ENCODE measurements at places on chromosomes 3 and 15.

DNA sequence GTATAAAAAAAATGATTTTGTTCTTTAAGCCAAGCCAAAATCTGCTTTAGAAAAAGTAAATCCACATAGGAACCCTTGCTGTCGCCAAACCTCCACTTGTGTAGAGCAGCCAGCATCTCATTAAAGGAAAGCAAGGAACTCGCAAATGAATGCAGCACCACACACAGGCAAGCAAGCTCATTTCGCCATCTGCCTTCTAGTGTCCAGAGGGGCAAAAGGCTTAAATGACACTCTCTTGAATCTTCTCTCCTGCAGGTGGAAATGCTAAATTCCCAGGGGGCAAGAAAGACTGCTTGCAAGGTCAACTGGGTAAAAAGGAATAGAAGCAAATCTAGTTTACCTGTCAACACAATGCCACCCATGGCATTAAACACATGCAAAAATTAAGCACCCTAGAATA is 2.4 kb downstream of the MB21D2 start:
- DNase-seq: no peak

GRCh38 chr15:101013769-101014675 is 94.9 kb downstream of the LRRK1 start:
- DNase-seq: no peak

DNA sequence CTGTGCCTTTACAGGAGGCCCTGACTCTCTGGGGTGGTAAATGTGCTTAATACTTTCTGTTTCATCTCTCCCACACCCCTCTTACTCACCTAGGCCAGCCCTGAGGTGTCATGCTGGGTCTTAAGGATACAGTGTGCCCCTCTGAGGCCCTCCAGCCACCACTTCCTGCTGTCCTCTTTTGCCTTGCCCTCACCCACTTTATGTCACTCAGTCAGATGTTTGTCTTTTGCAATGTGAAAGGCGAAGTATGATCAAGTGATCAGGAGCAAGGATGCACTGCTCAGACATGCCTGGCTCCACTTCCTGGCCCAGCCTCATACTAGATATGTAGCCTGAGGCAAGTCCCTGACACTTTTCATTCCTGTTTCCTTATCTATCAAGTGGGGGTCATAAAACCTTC is 339.0 kb upstream of the NR2E3 start:
- no peak for DNase-seq

GRCh38 chr3:73637042-73637441 is 12.3 kb upstream of the PDZRN3 start:
- no peak for DNase-seq

- no peak for DNase-seq
Measured at GRCh38 chr3:181899702-181900101, 188.0 kb downstream of the SOX2 start.

DNA sequence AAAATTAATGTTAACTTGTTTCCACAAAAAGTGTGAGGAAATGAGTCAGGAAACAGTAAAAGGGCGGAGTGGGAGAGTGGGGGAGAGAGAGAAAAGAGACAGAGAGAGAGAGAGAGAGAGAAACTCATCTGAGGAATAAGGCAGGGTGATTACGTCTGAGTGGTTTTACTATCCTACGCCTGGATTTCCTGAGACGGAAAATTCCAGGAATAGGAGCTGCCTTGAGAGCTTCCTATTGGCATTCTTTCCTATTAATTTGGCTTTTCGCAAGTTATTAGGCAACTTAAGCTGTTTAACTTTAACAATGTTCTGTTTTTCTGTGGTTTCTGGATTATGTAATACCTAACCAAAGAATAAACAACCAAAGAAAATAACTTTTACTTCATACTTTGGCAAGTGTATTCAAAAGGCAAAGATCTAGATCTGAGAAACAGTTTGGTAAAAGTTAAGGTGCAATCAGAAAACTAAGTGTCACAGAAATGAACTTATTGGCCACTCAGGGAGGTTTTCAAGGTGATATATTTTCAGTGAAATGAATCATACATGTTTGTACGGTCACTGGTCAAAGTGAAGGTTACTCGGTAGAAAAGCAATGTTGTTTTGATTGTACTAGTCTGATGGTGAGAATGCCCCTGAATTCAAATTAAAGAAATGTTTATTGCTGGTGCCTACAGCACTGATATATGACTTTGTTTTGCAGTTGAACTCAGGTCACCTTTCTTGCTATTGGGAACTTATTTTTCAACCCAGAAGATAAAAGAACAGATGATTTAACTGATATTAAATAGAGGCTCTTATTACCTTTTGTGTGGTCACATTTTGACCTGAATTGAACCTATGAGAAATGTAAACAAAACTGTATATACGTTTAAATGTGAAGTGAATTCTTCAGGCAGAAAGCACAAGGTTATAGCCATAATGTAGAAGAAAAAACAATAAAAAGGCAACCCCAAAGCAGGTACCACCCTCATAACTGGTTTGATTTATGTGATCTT is 39.9 kb upstream of the TNFSF10 start:
- no peak for DNase-seq

GRCh38 chr15:81819924-81820635 is 225.7 kb downstream of the MEX3B start:
- no peak for DNase-seq

DNA sequence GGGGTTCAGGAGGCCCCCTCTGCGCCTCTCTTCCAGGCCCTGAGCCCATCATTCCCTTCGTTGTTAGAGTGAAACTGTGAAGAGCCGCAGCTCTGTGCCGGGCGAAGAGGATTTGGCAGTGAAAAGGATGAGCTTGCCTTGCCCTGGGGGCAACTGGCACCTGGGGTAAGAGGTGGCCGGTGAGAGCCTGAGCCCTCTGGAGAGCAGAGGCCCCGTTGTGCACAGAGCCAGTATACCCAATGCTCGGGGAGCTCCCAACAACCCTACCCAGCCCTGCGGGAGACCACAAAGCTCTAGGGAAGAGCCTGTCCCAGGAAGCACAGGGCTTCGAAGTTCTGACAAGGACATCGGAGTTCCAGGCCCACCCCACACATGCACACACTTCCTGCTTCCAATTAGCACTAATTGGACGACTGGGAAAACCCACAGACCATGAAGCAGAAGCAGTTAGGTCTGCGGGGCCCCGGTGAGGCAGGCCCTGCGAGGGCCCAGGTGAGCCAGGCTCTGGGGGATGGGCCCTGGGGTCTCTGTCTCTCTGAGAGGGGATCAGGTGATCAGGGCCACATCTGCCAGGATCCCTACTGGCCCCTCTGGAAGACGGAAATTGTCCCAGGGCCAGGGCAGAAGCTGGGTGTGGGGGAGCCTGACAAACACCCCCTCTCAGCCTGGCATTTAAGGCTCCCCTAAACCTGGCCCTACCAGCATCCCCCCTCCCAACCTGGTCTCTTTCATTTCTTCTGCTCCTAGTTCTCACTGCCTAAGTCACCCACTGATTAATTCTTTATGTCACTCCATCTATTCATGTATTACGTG is 27.9 kb upstream of the SFMBT1 start:
- no peak for DNase-seq

- no peak for DNase-seq
Measured at GRCh38 chr3:196341137-196341536, 2.9 kb upstream of the TM4SF19 start.

All from NCI-H2081 treated with DMSO at 0.1 percent for 48 hours (cell line).